ENCODE measurements at places on chromosomes 2 and 18. TPM values are rescaled to one million over a fixed set of nuclear protein-coding genes. Genes with fewer than 3 reads are reported as not detected.

The CREG2 gene
- total RNA-seq = 1.6 TPM

The PRKAG3 gene
- 9.9 TPM for total RNA-seq

The PRADC1 gene
- total RNA-seq = 17.7 TPM

The SCN1A gene
- total RNA-seq = under 0.01 TPM

The LYPD6 gene
- total RNA-seq = 2.1 TPM

The SFTPB gene
- not detected for total RNA-seq

The ITGB6 gene
- 17.2 TPM for total RNA-seq

The SRD5A2 gene
- total RNA-seq = not detected

The MC2R gene
- total RNA-seq = not detected

The ANAPC1 gene
- 38.6 TPM for total RNA-seq

The UNC80 gene
- total RNA-seq = 2.1 TPM

The ICA1L gene
- total RNA-seq = 9.9 TPM

The AFF3 gene
- 8.4 TPM for total RNA-seq

The PARD6G gene
- 3.7 TPM for total RNA-seq

The SPP2 gene
- total RNA-seq = not detected

The DLGAP1 gene
- 0.52 TPM for total RNA-seq

The TEX44 gene
- not detected for total RNA-seq

The CRYGC gene
- not detected for total RNA-seq

The CXCR4 gene
- total RNA-seq = 29.2 TPM

The LPIN2 gene
- total RNA-seq = 11.0 TPM

The DNAJC5G gene
- total RNA-seq = under 0.01 TPM

The EPB41L3 gene
- total RNA-seq = 79.9 TPM

The ITGB1BP1 gene
- total RNA-seq = 37.1 TPM

The CRACDL gene
- total RNA-seq = 0.52 TPM

The IGFBP5 gene
- total RNA-seq = 260 TPM

The IL36RN gene
- not detected for total RNA-seq

The GCG gene
- 5.2 TPM for total RNA-seq

The ELOA2 gene
- not detected for total RNA-seq

The TMEM178A gene
- 4.7 TPM for total RNA-seq

The ACVR1C gene
- total RNA-seq = 0.52 TPM

The NTSR2 gene
- total RNA-seq = not detected

The PLB1 gene
- total RNA-seq = 1.0 TPM

The OTOS gene
- not detected for total RNA-seq
